ENCODE measurements at places on chromosomes 6 and 20.

DNA sequence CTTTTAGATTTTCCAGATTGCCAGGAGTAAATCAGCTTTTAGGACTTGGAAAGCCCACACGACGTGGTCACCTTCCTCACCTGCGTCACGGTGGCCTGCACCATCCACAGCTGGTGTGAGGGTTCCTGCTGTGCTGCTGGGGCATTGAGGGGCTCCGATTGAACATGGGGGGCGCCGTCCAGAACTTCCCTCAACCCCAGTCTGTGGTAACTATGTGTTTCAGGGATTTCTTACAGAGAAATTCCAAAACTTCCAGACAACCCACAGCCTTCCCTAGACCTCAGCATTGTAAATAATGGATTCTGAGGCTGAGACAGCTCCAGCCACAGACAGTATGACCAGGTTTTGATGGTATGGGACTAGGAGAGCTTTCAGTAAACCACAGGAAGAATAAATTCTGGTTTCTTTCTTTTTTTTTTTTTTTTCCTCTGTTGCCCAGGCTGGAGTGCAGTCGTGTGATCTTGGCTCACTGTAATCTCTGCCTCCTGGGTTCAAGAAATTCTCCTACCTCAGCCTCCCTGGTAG, 46.7 kb upstream of the IRF4 start:
- DNase-seq: no peak

DNA sequence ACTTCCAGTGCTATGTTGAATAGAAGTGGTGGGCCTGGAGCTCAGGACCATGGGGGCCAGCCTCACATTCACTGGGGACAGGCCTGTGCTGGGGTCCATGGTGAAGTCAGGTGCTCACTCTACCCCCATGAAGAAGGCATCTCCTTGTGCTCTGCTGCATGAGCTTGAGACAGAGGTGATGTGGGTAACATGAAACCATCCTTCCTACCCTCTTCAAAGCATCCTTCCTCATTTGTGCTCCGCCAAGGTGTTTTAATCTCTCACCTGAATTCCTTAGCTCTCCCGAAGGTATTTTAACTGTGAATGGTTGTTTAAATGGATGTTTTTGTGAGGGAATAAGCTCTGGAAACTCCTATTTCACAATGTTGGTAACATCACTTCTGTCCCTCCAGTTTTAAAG, 209.6 kb upstream of the PCSK2 start:
- no peak for DNase-seq

DNA sequence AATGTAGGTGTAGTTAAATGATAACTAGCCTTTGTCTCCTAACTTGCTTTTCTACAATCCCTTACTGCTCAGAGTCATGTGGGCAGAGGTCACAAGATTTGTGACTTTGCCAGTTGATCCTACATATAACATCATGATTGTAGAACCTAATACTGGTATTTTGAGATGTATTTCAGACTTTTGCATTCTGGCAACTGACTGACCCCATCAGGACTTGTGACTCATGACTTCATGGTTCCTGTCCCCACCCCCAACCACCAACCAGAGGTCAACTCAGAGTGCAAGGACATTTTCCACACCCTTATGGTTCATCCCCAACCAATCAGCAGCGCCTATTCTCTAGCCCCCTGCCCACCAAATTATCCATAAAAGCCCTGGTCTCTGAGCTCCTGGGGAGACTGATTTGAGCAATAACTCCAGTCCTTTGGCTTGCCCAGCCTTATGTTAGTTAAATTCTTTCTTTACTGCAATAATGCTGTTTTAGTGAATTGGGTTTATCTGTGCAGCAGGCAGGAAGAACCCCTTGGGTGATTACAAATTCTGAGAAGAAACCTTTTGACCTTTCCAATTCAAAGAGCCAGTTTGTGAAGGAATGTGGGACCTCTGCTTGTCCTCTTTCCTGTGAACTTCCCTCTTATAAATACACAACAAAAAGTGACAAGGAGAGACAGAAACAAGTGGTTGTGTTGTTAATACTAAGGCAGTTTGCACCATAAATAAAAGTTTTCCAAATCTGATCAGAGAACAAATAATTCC, 588.7 kb downstream of the UTRN start:
- no peak for DNase-seq

DNA sequence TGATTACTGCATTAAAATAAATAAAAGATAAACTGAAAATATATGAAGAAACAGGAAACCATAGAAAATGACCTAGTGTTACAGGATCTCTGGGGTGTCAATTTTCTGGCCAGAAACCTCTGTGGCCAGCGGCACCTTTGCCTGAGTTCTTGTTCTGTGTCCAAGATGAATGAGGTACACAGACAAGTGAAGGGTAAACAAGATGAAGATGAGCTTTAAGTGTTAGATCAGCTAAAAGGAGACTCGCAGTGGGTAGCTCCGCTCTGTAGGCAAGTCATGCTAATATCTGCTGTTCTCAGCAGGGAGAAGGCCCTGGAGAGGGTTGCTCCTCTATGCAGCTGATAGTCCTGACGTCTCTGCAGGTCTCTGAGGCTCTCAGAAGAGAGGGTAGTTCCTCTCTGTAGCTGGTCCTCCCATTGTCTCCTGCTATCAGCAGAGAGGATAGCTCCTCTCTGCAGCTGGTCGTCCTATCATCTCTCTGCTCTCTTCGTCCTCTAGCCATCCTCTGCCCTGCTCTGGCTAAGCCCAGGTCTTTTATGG, 35.9 kb upstream of the TBC1D22B start:
- DNase-seq: no peak

- no peak for DNase-seq
Observed at GRCh38 chr6:153328194-153328593, 197.1 kb upstream of the RGS17 start.

DNA sequence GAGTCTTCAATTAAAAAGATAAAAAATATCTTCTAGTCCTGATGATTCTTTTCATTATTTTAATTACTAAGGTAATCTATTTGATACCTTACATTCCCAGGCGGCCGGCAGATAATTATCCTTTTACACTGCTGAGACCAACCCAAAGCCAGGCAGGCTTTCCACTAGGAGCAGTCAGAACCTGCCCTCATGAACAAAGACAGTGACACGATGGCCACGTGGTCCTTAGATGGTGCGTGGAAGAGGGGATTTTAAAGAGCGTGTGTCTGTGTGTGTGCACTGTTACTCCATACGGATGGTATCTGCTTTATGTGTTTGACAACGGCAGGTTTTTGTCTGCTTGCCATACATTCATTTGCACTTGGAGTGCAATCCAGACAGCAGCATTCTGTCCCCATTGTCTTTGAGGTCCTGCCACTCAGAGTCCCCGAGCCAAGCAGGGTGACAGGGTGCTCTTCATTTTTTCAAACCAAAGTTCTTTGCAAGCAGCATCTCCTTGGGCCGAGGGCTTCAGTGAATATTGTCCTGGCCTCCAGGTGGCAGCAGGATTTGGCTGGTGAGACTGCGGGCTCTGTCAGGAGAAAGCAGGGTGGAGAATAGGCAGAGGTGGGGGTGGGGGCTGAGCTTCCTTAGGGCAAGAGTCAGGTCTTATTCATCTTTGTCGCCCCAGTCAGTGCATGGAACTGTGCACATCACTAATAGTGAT, 260.5 kb downstream of the NRN1 start:
- peak; percentile 69 for DNase-seq

- peak; percentile 55 for DNase-seq
Observed at GRCh38 chr20:1993986-1994385, at the start of gene PDYN. PDYN (minus strand) TSS chr20:1994058; CDS start chr20:1983084, 10,974 bp downstream.

- DNase-seq: no peak
Observed at GRCh38 chr6:132369526-132369925, 31.7 kb downstream of the MOXD1 start.

GRCh38 chr6:157398151-157398550, 17.2 kb downstream of the ZDHHC14 start:
- peak; percentile 18 for DNase-seq

GRCh38 chr6:74902089-74902488, 303.8 kb downstream of the COL12A1 start:
- DNase-seq: no peak

DNA sequence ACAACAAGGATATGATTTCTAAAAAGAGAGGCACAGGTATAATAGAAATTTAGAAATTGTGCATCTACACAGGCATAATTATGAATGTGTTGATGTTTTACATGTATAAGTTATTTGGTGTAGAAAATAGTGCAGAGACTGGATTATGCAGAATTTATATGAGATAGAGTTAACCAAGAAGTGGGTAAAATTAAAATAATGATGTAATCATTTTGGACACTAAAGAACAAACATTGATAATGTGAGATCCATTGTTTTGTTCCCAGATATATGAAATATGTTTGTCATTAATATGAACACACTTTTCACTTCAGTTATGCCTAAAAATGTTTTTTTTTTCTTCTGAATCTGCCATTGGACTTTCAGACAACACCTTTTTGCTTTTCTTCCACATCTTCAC, 37.2 kb upstream of the ZNF337 start:
- DNase-seq: no peak

DNA sequence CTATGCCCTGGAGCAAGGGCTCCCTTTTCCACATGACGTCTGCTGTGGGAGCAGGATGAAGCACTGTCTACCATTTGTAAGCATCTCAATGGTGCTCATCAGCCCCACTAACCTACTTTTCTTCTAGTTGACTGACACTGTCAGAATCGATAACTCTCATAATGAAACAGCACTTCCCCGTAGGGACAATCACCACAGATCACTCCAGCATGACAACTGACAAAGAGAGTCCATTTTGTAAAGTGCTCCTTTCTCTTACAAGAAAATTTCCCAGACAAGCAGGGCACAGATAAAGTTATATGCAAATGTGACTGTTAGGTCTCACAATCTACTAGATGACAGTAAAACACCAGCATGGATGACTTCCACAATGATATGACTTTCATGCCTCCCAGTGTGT, 46.4 kb downstream of the HEBP2 start:
- DNase-seq: no peak

DNA sequence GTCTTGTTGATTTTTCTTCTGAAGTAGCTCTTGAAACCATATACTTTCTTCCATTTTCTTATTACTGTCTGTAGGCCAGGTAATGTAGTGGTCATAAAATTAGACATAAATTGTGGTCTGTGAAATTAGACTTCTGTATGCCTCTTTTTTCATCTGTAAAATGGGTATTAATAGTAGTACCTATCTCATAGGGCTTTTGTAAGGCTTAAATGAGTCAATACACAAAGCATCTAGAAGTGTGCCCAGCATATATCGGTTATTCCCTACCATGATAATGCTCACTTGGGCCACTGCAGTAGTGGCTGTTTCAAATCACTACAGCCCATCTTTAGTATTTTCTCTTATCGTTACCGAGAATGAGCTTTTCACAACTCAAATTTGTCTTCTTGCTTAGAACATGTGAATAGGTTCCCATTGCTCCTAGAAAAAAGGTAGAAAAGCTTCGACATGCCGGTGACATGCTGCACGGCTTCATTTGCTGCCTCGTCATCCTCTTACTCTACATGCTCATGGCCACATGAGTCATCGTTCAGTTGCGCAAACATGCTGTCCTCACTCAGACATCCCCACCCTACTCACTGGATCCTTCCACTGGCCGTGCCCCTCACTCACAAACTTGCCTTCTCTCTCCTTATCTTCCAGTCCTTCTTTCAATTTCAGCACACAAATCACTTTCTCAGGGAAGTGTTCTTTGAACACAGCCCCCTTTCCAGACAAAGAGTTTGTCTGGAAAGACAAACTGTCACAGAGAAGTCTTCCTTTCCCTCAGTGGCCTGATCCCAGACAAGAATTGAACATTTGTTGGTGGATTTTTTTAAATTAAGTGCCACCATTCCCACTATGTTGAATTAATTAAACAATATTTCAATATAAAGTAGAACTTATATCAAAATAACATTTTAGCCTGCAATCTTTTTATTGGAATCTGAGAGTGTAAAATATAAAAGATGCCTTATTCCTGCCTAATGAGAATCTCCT, 32.2 kb upstream of the ERVFRD-1 start:
- DNase-seq: no peak

DNA sequence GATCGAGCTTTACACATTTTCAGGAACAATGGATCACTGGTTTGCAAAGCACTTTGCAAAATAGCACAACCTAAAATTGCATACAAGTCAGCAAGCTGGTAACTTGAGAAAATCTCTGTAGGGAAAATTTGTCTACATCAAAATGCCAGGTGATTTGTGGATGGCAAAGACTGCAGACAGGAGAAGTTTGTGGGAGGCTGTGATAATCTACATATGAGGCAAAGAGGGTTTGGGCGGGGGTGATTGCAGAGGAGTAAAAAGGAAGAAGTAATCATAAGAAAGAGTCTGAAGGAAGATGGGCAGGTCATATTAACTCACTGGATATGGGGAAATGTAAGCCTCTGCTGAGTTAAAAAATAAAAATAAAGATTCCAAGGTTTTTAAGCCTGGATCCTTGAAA, 166.3 kb upstream of the STXBP5 start:
- no peak for DNase-seq

DNA sequence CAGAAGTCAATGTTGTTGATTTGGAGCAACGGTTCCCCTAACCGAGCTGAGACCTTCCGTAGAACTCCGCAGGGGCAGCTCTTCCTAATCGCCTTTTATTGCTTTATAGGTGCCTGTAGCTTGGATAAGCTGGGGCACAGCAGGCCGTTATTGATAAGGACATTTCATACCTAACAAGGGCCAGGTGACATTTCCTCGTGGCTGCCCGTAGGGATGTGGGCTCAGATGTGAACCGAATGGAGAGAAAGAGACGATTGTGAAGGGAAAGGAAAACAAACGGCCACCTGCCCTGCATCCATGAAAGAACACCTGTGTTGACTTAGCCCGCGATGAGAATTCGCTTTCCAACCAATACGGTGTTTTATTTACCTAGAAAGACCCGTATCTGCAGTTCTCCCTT, 53.3 kb upstream of the DACT2 start:
- no peak for DNase-seq

DNA sequence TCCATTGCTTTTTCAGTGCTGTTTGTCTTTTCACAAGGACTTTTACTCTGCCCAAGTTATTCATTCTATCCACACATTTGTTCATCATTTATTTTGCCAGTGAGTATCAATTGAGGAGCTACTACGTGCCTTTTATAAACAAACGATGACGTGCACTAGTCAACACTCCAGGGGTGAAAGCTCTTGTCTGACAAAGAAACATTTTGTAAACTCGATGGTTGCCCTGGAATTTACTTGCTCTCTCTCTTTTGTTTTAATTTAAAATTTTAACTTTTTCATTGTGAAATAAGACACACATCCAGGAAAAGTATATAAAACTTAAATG, 8.3 kb upstream of the MRPS18A start:
- DNase-seq: no peak

GRCh38 chr20:14616003-14616402, 278.6 kb upstream of the FLRT3 start:
- DNase-seq: no peak

GRCh38 chr20:61691978-61692377, 373.7 kb downstream of the TAF4 start:
- no peak for DNase-seq

GRCh38 chr6:133160536-133160935, 80.6 kb upstream of the EYA4 start:
- DNase-seq: no peak

GRCh38 chr6:169093770-169094551, 159.7 kb downstream of the THBS2 start:
- DNase-seq: no peak
